ENCODE measurements at places on chromosomes 6 and 20.

DNA sequence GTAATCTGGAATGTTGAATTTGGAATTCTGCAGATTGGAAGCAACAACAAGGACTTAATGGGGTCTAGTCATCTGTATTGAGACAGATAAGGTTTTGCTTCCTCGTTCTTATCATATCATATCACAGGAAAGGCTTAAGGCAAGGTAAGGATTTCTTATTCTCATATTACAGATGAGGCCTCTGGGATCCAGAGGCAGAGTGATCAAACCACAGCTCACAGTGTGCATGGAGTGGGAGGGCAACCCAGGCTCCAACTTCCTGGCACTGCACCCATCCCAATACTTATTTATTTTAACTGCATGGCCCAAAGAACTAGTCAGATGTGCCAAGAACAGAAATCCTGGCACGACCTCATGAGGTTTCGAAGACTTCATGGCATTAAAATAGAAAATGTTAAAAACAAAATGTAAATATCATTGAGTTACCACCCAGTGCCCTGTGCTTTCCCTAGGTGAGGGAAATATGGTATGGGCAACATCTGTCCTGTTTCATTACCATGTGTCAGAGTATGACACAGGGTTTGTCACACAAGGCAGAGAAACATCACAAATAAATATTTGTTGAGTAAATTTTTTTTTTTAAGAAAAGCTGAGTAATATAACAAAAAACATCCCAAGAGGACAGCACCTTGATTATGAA, 191.9 kb downstream of the ISM1 start:
- no peak for DNase-seq

- DNase-seq = no peak
Measured at GRCh38 chr20:54085910-54086309, 15.5 kb upstream of the BCAS1 start.

DNA sequence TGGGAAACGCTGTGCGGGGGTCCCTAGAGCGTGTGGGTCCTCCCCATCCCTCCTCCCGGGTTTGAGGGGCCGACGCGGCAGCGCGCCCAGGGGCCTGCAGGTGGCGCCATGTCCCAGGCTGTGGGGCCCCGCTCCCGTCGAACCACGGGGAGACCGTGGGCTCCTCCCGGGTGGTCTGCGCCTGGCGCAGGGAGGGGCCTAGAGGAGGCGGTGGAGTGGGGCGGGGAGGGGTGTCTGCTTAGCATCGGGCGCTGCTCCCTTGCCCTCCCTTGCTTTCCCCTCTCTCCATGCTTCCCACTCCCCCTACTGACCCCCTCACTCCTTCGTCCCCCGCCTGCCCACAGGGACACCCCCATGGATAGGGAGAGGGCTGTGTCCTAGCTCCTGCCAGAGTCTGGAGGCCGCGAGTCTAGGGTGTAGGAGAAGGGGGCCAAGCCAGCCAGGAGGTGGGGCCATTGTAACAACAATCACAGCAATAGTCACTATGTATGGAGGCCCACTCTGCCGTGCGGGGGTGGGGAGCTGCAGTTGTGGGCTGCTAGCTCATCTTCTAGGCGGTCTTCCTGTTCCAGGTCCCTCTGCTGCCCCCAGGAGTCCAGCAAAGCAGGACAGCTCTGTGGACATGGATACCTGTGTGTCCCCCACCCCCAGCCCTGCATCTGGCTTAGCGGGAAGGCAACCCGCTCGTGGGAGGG, 51.7 kb downstream of the CHMP4B start:
- DNase-seq = peak; percentile 35

DNA sequence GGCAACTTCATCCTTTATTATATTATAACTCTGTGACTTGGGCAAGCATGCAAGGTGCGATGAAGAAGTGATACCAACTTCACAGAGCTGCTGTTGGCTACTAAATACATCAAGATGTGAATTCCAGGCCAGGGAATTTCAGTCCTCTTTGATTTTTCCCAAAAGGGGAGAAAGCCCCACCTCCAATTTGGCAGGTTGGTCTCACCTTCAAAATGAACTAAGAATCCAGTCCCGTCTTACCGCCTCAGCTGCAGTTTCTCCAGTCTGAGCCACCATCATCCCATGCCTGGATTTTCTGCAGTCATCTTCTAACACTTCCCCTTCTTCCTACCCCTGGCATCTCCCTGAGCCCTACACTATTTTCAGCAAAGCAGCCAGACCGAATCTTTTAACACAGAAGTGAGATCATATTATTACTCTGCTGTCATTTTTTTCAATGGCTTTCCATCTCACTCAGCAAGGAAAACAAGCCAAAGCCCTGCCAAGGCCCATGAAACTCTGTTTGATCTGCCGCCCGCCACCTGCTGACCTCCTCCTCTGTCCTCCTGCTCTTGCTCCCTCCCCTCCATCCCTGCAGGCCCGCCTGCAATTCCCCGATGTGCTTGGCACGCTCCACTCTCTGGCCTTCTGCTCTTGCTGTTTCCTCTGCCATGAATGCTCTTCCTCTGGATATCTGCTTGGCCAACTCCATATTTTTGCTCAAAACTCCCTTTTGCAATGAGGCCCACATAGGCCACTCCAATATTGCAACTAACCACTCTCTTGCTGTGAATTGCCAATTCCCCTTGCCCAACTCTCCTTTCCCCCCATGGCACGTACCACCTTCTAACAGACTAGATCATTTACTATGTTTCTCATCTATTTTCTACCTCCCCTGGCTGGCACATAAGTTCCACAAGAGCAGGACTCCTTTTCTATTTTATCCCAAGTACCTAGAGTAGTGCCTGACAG, 46.0 kb upstream of the TAGAP start:
- no peak for DNase-seq

- no peak for DNase-seq
Measured at GRCh38 chr6:155207223-155207622, 56.6 kb upstream of the CLDN20 start.

GRCh38 chr6:109896341-109896740, 81.8 kb upstream of the GPR6 start:
- DNase-seq = no peak

DNA sequence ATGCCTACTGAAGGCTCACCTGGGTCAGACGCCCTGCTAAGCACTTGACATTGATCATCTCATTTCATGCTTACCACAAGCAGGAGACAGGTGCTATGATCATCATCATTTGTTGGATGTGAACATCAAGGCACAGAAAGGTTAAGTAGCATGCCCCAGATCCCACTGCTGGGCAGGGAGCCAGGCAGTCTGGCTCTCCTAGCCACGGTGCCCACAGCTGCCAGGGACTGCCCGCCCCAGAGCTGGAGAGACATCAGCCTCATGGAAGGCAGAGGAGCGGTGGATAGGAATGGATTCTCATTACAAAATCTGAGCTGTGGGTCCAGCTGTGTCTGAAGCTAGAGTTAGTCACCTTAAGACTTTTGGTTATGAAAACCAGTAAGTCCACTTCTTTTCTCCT, 3.6 kb downstream of the SULF2 start:
- DNase-seq = no peak

DNA sequence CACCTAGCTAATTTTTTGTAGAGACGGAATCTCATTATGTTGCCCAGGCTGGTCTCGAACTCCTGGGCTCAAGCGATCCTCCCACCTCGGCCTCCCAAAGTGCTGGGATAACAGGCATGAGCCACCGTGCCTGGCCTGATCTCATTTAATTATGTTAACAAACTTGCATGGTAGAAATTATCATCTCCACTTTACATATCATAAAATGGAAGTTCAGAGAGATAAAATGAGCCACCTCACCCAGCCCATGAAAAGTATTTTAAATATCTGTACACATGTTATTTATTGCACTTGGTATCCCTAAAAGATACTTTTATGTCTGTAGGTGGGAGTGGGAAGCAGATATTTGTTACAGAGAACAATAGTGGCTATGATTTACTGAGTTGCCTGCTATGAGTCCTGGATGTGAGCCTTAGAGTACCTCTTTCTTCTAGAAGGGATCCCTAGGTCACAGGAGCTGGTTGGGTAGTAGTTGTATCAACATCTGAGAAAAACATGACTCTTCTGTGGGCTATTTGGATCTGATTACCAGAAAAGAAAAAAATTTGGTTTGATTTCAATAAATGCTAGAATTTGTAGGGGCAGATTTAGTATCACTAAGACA, 52.4 kb upstream of the EIF2S2 start:
- no peak for DNase-seq

DNA sequence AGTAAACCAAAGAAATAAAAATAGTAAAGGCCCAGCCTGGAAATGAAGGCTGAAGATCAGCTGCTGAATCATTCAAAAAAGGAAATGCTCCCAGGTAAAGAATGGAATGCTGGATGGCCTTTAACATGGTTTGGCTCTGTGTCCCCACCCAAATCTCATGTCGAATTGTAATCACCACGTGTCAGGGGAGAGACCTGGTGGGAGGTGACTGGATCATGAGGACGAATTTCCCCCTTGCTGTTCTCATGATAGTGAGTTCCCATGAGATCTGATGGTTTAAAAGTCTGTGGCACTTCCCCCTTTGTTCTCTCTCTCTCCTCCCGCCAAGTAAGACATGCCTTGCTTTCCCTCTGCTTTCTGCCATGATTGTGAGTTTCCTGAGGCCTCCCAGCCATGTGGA, 9.9 kb upstream of the CLIC5 start:
- no peak for DNase-seq

GRCh38 chr20:1177680-1178079, 7.1 kb downstream of the TMEM74B start:
- no peak for DNase-seq

GRCh38 chr6:64497634-64498033, 862.0 kb downstream of the PHF3 start:
- DNase-seq = no peak

DNA sequence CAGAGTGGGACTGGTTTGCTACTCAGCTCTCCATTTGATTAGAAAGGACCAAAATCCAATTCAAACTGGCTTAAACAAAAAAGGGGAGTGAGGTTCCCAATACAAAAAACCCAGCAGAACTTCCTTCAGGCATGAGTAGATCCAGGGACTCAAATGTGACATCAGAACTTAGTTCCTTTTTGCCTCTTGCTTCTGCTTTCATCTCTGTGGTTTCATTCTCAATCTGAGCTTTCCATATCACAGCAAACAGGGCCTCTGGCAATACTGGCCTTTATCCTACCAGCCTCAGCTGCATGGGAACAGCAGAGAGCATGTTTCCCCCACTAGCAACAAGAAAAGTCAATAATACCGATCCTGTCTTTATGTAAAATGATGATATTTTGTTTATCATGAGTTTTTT, 28.6 kb upstream of the PRELID3B start:
- DNase-seq = no peak

- no peak for DNase-seq
Measured at GRCh38 chr6:109339906-109340678, 42.2 kb downstream of the CD164 start.

DNA sequence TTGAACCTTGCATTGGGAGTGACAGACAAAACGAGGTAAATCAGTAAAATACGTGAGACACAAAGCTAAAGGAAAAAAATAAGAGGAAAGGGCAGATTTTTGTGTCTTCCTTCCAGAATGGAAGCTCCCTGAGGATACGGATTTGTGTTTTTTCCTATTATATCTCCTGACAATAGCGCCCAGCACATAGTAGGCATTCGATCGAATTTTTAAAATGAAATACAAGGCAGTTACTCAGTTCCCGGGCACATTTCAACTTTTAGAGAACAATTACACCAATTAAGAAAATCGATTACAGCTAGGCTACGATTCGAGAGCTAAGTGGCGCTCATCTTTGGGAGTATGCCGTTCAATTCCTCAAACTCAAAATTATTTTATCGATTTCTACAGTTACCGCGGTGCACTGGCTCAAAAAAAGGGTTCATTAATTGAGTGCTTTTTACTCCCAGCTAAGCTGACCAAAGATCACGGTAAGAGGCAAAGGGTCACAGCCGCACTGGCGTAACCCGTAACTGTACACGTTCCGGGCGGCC, 443 bp downstream of the RMND1 start:
- no peak for DNase-seq

GRCh38 chr6:6873778-6874177, 234.0 kb upstream of the RREB1 start:
- DNase-seq = no peak

DNA sequence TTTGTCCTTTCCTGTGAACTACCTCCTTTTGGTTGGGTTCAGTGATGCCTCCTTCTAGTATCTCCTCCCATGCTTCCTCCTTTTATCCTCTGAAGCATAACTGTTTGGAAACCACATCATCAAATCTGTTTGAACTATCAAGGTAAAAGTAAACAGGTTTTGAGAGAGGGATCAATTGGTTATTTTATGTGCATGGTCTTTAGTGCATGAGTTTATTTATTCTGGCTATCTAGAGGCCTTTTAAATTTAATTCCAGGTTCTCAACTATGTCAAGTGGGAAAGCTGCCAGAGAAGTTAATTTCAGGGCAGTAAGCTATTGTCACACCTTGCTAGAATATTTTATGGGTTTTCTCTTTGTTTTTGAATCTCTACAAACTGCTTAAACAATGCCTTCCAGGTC, 54.1 kb downstream of the WASF1 start:
- DNase-seq = no peak

DNA sequence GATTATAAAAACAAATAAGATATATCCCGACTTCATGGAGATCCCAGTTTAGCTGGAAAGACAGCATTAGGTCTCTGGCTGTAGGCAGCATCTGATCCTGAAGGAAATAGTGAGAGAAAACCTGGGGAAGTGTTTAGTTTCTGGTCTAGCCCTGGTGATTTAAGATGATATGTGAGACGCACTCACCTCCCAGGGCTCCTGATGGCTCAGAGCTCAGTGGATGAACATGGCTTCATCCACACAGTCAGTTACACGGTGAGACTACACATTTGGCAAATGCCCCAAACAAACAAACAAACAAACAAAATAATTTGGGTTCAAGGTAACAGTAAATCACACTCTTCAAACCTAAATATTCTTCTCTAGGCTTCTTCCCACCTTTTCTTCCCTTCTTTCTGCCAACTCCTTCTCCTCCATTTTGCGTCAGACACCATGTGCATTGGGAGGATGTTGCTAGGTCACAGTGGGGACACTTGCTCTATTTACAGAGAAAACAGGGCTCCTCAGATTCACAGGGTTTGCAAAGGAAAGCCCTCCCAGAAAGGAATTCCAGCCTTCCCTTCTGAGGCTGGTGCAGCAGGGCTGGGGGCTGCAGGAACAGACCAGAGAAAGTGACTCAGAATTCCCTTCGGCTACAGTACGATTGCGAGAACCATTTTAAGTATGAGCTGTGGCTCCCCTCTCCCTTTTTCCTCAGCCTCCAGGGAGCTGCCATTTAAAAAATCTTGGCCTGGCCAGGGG, 59.6 kb upstream of the SALL4 start:
- DNase-seq = no peak

DNA sequence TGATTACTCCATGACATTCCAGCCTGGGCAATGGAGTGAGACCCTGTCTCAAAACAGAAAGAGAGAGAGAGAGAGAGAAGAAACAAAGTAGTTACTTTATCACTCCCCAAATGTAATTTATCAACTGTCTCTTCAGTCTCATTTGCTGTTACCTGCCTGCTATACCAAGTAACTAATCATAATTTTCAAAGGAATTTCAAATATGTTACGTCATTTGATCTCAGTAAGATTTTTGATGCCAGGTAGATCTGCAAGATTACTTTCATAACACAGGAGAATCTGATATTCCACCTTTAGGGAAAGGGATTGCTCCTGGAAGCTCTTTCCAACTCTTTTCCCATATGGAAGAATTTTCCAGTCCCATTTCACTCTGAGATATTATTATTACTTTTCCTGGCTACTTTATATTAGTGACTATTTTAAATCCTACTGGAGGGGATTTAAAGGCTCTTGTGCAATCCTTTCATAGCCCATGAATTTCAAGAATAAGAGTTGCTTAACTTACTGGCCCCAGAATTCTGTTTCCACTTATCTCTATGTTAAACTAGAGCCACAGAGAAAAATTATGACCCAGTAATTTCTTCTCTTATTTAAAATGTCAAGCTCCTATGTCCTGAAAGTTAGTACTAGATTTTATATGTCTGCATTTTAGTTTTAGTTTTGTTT, 390.2 kb upstream of the FLRT3 start:
- no peak for DNase-seq
